ENCODE measurements at places on chromosomes 2 and 18.
A peak's percentile ranks its signal among the peaks of the same experiment; 100 is the strongest.

DNA sequence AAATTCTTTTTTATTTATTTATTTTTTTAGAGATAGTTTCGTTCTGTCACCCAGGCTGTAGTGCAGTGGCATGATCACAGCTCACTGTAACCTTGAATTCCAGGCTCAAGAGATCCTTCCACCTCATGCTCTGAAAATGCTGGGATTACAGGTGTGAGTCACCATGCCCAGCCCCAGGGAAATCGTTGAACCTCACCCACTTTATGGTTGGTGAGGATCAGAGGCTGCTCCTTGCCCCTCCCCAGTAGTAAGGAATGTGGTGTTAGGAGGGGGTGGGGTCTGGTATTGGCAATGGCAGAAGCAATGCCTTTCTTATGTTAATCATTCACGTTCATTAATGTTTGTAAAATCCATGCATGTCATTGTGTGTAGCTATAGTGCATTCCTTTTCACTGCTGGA is 161.9 kb downstream of the SUCLG1 start:
- DNase-seq = no peak

GRCh38 chr2:45699032-45699658 is 47.7 kb downstream of the PRKCE start:
- DNase-seq = no peak

DNA sequence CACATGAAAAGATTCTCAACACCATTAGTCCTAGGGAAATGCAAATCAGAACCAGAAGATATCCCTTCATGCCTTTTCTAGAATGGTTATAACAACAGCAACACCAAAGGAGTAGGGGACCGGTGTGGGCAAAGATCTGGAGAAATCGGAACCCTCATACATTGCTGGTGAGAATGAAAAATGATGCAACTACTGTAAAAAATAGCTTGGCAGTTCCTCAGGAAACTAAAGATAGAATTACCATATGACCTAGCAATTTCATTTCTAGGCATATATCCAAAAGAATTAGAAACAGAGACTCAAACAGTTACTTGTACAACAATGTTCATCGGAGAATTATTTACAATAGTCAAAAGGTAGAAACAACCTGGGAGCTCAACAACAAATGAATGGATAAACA is 29.2 kb upstream of the CDH7 start:
- DNase-seq = no peak

GRCh38 chr2:238653431-238654109 is 194.3 kb upstream of the TWIST2 start:
- DNase-seq = no peak

- DNase-seq = no peak
These were observed 8.7 kb upstream of the PSD4 start for GRCh38 chr2:113164930-113165585.

DNA sequence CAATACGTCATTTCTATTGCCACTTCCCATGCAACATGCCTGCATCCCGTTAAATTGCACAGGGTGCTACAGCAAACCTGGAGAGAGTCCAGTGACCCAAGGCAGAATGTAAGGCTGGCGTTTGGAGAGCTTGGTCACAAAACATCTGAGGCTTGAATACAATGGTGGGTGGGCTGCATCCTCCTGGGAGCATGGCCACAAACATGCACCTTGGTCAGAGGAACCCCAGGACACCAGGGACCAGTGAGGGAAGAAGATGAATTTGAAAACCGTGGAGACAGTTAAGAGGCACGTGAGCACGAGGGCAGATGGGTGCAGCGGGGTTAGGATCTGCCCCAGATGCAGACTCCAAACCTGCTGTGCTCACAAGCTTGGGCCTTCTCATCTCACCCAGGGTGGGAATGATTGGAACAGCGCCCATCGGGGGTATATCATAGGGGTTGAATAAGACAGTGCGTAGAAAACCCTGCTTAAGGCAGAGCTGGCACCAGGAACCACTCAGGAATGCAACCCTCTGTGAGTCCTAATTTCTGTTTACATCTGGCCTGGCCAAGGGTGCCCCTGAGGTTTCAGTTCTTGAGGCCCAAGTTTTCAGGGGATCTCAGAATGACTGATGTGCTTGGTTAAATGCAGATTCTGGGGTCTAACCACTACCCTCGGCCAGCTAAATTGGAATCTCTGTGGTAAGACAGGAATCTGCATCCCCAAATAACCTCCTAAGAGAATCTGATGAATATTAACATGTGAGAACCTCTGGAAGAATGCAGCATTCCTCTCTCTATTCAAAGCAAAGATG is 97.2 kb downstream of the ARL4C start:
- DNase-seq = no peak

DNA sequence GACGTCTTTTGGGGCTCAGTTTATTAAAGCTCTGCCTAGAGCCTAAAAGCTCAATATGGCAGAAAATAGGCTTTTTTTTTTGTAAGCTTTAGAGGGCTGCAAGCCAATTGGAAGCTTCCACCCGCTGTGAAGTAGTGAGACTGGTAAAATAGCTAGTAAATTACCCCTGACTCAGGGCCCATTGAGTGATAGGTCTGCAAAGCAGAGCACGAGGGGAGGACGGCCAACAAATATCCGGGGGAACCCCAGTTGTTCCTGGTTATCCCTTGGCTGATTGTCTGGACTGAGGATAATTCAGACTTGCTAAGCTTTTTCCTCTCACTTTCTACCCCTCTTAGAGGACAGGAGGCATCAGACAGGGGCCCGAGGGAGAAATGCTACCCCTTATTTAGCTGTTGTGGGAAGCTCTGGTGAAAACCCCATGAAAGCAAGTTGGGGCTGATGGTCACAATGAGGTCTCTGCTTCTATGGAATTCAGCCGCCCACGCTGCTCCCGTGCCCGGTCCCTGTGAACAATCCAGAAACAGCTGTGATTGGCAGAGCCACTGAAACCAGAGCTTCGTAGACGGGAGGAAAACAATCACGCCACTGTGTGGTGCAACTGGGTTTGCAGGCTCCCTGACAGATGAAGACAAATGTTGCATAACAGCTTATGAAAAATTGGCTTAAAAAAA is 141.9 kb upstream of the LGALSL start:
- no peak for DNase-seq

- no peak for DNase-seq
These were observed 371.4 kb downstream of the OSR1 start for GRCh38 chr2:18987016-18987415.

DNA sequence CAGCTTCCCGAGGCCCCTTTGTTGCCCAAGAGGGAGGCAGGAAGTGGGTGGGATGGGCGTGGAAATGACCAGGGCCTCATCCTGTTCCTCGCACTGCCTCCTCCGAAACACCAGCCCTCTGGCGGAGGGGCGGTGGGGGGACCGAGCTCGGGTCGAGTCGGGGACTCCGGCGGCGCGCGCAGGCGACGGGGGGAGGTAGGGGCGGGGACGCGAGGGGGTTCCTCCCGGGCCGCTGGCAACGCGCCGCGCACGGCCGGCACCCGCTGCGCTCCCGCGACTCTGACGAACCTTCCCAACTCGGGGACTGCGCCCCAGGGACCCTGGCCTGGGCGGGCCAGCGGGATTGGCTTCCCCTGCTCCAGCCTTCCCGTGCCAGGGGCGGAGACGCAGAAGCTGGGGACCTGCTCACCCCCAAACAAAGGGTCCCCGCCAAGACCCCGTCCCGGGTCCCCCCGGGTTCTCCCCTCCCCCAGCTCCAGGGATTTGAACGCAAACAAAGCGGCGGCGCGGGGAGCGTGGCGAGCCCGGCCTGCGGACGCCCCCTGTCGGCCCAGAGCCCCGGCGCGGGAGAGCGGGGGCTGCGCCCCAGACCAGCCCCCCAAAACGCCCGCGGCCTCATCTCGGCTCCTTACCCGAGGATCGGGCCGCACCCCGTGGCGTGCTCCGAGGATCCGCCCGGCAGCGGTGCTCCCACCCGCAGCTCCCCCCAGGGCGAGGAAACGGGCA is 1.2 kb downstream of the SEMA4C start:
- DNase-seq = peak; percentile 35

DNA sequence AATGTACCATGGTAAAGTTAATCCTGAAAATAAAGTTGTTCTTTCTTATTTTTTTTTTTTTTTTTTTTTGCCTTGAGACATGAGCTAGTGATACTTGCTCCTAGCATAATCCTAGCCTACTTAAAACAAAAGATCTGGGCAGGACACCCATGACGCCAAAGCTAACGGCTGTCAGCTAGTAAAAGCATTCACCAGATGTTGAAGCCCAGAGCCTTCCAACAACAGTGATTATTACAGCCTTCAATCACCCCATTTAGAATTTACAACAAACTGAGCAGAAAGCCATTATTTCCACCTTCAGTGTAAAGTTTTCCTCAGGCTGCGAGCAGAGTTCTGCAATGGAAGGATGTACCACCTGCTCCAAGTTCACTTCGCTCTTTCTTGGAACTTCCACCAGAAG is 259.5 kb downstream of the SP3 start:
- no peak for DNase-seq

DNA sequence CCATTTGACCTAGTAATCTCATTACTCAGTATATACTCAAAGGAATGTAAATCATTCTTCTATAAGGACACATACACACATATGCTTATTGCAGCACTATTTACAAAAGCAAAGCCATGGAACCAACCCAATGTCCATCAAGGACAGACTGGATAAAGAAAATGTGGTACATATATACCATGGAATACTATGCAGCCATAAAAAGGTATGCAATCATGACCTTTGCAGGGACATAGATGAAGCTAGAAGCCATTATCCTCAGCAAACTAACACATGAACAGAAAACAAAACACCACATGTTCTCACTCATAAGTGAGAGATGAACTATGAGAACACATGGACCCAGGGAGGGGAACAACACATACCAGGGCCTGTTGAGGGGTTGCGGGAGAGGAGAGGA is 214.5 kb downstream of the NBAS start:
- no peak for DNase-seq

DNA sequence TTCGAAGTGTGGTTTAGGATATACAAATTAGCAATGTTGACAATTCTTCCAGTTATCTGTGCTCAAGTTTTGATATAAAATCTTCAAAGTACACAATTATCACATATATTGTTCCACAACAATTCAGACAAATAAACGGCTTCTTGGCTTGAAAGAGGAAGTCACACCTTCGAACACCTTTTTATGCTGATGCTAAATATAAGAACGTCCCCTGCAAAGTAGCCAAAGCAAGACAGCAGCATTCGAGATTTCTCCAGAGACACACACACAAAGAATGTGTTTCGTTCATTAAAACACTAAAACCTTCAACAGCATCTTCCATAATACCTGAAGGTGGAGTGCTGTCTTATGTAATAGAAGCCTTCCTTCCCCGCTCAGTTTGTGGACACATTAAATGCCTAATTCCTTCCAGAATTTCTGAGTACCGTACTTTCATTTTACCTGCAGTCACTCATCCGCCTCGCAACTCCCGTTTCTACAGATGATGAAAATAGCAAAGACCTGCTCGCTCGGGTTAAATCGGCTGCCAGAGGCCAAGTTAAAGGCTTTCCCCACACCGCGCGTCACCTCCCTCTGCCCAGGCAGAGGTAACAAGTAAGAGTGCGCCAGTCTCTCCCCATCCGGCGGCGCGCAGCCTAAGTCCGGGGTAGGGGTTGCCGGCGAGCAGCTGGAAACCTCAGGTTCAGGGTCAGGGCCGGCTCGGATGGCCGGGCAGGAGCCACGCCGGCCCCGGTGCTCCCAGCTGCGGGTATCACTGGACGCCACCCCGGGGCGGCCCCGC is 847 bp downstream of the SERPINE2 start:
- no peak for DNase-seq

DNA sequence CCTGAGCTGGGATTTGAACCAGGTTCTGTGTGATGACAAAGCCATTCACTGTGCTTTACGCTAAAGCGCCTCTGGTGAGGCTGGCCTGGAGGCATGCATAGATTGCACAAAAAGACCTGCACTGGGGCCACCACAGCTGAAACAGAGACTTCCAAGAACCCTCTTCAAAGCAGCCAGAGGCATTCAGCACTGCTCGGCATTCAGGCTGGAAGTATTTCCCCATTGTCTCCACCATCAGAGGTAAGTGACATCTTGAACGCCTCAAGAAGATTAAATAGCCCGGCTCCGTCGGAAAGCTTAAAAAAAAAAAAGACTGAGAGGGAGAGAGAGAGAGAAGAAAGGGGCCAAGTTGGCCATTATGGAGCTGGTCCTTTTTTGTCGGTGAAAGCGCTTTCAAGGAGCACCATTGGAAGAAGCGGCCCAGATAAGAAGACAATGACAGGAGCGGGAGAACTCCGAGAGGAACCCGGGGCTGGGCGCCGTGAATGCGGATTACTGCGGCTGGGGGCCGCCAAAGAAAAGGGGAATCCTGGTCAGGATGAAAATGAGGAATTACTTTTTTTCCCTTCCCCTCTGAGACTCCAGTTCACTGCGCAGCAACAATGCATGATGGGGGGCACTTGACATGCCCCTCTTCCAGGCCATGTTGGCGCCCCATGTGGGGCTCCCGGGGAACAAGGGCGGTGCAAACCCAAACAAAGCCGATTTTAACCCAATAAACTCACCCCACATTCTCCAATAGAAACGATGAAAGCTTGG is 228.3 kb downstream of the MYCN start:
- no peak for DNase-seq

DNA sequence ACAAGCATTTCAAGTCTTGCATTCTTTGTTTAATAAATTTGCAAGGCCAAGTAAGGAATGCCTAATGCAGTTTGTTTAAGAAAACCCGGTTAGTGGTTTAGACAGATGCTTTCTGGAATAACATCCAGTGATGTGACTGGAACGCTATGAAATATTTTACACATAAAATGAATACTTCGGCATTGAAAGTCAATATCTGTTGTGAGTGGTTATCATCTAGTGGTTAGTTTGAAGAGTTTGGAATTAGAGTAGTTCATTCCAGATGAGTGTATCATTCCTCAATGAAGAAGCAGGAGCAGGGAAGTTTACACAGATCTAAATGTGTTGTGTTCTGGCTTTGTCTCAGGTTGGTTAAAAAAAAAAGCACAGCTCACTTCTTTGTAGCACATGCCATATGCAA is 608.0 kb upstream of the PIK3C3 start:
- no peak for DNase-seq

DNA sequence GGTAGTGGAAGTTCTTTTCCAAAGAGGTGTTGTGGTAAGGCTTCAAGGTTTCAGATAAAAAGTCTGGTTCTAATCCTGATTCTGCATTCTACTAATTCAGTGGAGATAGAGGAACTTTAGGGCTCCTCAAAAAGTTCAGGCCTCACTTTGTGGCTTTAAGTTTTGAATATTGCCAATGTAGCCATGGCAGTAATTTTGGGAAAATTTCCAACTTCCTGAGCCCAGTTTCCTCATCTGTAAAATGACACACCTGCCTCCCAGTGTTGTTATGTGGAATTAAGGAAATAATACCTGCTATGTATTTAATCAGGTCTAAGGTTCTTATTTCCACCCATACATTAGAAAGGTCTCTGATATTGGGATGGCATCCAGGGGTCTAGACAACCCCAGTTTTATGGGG is 147.6 kb upstream of the ITGA6 start:
- no peak for DNase-seq

DNA sequence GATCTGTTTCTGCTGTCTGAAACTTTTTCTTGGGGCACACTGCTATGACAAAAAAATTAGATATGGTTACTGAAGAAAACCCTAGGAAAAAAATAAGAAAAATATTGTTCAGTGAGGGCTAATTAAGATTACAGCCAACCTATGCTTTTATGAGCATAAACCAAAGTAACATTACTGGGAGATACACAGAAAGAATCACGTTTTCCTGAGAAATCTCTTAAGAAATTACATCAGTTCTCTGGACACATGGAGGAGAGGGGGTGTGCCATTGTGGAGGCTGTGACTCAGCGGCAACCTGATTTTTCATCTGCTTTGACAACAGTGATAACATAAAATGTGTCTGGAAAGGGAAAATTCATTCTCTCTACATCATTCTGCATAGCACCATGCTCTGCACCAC is 13.4 kb upstream of the NMI start:
- no peak for DNase-seq

GRCh38 chr18:26176134-26176533 is 42.5 kb downstream of the PSMA8 start:
- DNase-seq = no peak

- no peak for DNase-seq
These were observed 497 bp downstream of the CHRND start for GRCh38 chr2:232526372-232526941.

Measured in effector memory CD4-positive, alpha-beta T cell (primary cell).